HT-29 (cell line): ENCODE measurements at places on chromosomes 6 and 20. TPM values are rescaled to one million over a fixed set of nuclear protein-coding genes. Genes with fewer than 3 reads are reported as not detected.

GRCh38 chr6:3284436-3284876, 25.7 kb downstream of the PSMG4 start:
- no peak for DNase-seq

- DNase-seq: no peak
These were observed 30.4 kb upstream of the TRERF1 start for GRCh38 chr6:42482174-42482573.

DNA sequence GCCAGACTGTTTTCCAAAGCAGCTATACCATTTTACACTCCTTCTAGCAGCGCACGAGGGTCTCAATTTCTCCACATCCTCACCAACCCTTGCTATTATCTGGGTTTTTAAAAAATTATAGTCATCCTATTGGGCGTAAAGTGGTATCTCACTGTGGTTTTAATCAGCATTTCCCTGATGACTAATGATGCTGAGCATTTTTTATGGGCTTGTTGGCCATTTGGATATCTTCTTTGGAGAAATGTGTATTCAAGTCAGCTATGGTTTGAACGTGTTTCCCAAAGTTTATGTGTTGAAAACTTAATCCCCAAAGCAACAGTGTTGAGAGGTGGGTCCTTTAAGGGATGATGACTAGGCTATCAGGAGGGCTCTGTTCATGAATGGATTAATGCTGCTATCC, 6.7 kb downstream of the MCUR1 start:
- DNase-seq: no peak

GRCh38 chr6:79436241-79436640, 101.0 kb downstream of the LCA5 start:
- no peak for DNase-seq

GRCh38 chr6:27617700-27618689, 145.1 kb upstream of the ZNF184 start:
- DNase-seq: peak; percentile 32

- no peak for DNase-seq
These were observed 1180.0 kb upstream of the CITED2 start for GRCh38 chr6:140554421-140554820.

DNA sequence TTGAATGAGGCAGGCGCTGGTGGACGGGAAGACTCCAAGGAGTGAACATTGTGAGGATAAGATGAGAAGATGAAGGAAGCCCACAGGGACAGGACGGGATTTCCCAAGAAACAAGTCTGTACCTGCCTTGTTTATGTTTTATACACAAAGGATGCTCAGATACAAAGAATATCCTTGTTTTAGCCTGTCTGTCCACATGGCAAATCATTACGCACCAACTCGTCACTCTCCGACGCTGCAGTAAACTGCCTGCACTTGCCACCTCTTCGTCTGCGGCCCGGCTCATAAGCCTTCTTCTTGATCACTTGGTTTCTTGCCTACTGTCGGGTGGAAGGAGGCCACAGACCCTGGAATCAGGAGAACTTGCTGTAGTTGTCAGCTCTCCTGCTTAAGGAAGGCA, 85.4 kb downstream of the CD83 start:
- no peak for DNase-seq

DNA sequence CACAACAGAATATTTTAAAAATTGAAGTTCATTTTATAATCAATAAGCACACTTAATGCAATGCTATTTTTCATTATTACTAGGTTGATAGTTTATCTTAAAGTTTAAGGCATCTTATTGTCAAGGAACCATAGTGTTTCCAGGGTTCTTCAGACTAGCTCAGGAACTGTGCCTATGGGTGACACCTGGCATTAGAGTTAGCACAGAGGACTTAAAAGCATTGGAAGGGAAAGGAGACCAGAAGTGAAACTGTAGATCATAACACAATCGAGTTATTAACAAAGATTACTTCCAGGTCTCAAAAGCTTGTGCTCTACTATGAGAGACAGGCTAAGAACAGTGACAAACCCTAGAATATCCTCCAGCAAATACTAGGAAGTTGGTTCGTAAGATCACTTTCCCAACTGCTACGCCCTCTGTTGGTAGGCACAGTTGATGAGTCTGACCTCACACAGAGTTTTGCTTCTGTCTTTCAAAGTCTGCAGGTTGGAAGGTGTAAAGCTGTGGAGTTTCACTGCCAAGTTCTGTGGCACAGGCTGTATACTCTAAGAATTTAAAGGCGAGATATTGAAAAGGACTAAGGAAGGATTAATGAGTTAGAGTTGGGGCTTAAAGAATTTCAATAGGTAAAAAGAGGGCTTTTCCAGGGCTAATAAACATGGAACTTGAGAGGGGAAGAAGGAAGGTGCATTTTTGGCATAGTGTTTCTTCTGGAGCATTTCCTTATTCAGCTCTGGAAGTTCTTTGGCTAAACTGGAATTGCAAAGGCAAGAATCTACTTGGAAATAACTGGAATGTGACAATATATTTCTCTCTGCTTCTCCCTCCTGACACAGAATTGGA, 531.3 kb upstream of the JAG1 start:
- DNase-seq: peak; percentile 87

SLC22A16 gene
- total RNA-seq: not detected in 2 replicates

FNDC1 gene
- total RNA-seq: not detected in 2 replicates

SLC22A3 gene
- total RNA-seq: 2.9 and 3.1 TPM in 2 replicates

PHACTR1 gene
- total RNA-seq: not detected in 2 replicates

SUMO4 gene
- total RNA-seq: 0.31 and 0.44 TPM in 2 replicates

TLDC2 gene
- total RNA-seq: 0.25 and 0.89 TPM in 2 replicates
